ENCODE measurements at places on chromosomes 2 and 18.

GRCh38 chr2:196985511-196986183 lies 59.1 kb upstream of the PGAP1 start:
- DNase-seq = no peak

DNA sequence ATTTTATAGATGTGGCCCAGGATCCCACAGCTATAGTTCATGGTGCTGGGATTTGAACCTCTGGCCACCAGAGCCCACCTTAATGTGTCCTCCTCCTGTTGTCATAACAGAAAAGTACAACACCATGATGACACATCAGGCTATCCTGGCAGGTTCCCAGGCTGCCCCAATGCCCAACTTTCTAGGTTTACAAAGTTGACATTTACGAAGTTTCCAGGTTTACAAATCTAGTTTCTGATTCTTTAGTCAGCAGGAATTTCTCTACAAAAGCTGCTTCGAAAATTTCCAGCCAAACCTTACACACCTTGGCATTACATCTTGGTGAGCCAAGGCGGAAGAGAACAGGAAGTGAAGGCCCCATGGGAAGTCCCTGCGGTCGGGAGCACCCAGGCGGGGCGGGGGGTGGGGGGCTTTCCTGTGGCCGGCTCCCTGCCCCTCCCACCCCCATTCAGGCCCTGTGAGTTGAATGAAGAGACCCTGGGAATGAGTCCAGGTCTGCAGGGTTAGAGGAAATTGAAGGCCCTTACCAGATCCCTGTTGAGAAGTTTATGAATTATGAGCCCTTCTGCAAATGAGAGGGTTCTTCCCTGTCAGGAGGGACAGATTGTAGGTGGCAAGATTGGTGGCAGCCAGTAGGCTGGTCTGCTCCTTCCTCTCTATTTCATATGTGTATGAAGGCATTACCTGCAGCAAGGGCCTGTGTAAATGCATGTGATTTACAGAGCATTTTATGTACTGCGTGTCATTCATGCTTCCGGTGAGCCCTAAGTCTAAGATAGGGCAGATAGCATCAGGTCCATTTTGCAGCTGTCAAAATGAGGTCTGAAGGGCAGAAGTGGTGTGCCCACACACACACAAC lies 11.1 kb upstream of the IL1RN start:
- DNase-seq = no peak

GRCh38 chr2:223920109-223920508 lies 25.0 kb downstream of the WDFY1 start:
- no peak for DNase-seq

DNA sequence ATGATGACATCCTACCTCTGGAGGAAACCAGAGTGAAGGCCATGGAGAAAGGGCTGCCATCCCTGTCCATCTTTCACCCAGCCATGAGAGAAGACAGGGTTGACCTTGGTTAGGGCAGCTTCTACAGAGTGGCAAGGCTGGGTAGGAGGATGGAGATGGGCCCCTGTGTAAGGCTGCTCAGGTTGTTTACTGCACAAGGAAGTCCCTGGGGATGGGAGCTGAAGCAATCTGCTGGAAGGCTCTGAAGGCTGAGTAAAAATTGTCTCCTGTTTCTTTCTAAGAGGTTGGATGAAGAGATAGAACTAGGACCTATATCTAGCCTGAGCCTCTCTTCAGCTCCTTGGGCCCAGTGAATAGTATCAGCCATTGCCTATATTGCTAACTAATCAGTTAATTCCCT lies 14.4 kb downstream of the ELMOD3 start:
- no peak for DNase-seq

DNA sequence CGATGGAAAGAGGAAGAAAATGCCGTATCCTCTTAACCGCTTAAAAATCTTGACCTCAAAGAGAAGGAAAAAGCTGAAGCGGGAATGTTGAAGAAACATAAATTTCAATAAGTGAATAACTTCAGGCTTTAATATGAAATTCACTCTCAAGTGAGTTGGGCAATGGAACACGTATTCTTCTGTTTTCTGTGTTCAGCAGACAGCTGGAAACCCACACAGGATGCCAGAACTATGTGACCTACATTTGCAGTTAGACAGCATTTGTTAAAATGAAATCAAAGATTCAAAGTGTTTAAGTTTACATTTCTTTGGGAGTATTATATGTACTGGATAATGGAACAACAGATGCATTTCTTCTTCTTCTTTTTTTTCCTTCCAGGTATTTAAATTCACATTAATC lies 80.5 kb upstream of the SPATS2L start:
- DNase-seq = no peak

DNA sequence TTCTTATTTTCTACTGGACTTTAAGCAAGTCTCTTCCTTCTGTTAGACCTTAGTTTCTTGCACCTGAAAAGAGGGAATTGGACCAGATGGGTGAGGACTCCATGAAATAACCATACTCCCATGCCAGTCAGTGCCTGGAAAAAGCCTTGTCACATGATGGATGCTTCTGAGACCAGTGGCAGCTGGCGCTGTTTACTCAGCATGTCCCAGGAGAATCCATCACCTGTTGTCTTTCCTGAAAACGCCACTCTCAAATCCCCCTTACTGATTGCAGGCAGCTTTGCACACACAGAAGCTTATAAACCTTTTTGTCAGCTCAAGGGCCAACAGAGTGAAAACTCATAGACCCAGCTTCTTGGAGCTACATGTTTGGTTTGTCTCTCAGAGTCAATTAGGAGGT lies 117.6 kb downstream of the POLE4 start:
- DNase-seq = no peak

DNA sequence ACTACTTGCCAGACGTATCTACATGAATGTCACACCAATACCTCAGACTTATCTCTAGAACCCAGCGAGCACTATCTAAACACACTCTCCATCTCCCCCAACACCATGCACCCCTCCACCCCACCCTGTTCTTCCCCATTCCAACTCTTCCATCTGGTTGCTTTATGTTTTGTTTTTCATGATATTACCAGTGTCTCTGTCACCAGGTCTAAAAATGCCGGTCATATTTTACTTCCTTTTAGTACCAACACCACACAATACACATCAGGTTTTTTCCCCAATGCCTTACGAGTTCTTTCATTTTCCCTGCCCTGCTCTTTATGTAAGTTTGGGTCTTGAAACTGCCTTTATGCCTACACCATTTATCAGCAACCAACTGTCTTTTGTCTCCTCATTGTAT lies 10.2 kb upstream of the ITGA4 start:
- no peak for DNase-seq

- no peak for DNase-seq
Observed at GRCh38 chr2:10348891-10349290, 46.2 kb downstream of the HPCAL1 start.

GRCh38 chr2:224039080-224039769 lies at the start of gene SERPINE2:
Gene SERPINE2 (minus strand): TSS chr2:224039286. CDS start chr2:224001900, 37,386 bp downstream.
- DNase-seq = peak; percentile 64

DNA sequence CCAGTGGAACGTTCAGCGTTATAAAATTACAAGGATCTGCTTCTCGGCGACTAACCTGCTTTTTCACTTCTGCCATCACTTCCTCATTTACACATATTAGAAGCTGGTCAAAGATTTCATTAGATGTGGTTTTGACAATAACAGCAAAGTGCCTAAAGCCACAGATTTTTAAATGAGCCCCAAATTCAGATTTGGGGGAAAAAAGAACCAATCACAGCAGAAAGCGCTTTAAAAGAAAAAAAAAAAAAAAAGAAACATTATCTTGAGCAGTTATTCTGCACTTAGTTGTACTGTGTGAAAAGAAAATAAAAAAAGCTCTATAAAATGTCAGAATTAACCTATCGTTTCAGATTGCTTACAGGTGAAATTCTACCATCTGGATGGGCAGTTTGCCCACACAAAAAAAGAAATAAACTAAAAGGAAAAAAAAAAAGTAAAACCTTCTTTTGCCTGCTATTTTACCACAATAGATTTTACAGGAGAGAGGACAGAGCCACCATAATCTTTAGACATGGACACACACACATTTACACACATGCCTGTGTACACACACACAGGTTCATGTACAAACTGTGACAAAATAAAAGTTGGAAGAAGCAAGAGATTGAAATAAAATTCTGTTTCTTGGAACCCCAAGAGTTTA lies 167.2 kb downstream of the TCF4 start:
- DNase-seq = no peak

GRCh38 chr18:3401669-3402620 lies 48.0 kb upstream of the TGIF1 start:
- DNase-seq = no peak

GRCh38 chr2:217741381-217741955 lies 261.3 kb downstream of the TNS1 start:
- no peak for DNase-seq

- no peak for DNase-seq
Observed at GRCh38 chr2:231161877-231162329, 36.5 kb upstream of the ARMC9 start.

- DNase-seq = no peak
Observed at GRCh38 chr2:73415906-73416305, 30.3 kb downstream of the ALMS1 start.

GRCh38 chr2:10647886-10648605 lies 41.7 kb downstream of the NOL10 start:
- DNase-seq = no peak

GRCh38 chr18:55280503-55280902 lies 307.5 kb downstream of the TCF4 start:
- DNase-seq = no peak

DNA sequence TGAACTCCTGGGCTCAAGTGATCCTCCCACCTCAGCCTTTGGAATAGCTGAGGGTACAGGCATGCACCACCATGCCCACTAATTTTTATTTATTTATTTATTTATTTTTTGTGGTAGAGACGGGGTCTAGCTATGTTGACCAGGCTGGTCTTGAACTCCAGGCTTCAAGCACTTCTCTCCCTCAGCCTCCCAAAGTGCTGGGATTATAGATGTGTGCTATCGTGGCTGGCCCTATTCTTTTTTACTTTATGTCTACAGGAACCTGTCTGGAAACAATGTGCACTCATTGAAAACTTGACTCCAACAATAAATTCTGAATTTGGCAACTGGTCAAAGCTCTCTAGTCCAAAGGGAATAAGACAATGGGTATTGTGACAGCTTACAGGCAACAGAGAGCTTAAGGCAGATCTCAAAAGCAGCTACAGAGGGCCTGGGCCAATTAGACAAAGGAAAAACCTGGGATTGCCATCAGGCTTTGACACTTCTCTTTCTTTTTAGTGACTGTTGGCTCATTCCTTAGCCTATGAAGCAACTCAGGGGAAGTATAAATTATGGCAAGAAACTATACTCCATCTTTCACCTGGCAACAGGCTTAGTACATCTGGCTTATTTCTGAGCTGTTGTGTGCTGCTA lies 55.1 kb upstream of the RAPGEF4 start:
- no peak for DNase-seq

DNA sequence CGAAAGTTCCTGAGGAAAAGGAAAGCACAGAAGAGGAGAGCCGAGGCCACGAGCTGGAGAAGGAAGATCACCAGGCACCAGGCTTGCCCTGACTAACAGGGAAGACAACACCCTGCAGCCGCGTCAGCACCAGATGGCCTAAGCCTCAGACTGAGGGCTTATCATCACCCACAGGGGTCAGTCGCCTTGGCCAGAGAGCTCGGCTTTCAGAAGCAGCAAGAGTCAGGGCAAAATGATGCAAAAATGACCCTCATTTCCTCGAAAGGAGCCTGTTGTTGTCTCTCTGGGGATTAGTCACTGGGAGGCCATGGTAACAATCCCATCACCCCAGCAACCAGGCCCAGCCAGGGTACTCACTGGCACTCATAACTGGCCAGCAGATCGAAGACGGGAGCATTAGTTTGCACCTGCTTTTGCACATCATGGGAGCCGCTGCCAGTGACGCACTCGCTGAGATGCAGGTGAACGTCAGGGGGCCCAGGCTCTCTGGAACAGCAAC lies 42.7 kb upstream of the ZFP36L2 start:
- no peak for DNase-seq

GRCh38 chr2:28128281-28128950 lies 237.9 kb downstream of the BABAM2 start:
- DNase-seq = no peak

DNA sequence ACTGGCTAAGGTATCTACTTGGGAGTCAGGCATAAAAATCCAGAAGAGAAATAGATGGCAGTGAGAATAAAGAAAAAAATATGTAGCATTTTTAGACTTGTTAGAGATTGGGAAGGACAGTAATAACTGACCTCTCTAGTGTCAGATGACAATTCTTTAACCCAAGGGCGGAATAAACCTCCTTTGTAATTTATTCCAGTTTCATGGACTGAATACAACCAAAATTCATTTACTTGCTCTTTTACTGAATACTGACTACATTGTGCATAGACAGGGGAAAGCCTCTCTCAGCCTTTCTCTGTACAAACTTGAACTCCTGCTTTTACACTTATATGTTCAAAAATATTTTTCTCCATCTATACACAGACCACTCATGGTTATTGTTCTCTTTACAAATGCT lies 475.3 kb upstream of the RAB12 start:
- DNase-seq = no peak

DNA sequence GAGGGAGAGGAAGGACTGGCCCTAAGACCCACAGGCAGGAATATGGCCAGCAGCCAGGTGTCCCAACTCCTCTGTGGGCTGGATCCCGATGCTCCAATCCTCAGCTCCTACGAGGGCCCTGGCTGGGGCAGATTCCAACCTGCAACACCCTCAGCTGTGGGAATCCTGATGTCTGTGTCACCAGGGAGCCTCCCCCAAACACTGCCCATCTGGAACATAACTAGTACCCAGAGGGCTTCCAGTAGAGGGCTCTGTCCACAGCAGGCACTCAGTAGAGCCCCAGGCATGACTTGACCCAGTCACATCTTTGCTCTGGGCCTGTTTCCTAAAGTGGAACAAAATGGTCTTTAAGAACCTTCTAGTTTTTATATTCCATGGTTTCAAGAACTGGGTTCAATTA lies 20.6 kb upstream of the LOXHD1 start:
- DNase-seq = no peak

DNA sequence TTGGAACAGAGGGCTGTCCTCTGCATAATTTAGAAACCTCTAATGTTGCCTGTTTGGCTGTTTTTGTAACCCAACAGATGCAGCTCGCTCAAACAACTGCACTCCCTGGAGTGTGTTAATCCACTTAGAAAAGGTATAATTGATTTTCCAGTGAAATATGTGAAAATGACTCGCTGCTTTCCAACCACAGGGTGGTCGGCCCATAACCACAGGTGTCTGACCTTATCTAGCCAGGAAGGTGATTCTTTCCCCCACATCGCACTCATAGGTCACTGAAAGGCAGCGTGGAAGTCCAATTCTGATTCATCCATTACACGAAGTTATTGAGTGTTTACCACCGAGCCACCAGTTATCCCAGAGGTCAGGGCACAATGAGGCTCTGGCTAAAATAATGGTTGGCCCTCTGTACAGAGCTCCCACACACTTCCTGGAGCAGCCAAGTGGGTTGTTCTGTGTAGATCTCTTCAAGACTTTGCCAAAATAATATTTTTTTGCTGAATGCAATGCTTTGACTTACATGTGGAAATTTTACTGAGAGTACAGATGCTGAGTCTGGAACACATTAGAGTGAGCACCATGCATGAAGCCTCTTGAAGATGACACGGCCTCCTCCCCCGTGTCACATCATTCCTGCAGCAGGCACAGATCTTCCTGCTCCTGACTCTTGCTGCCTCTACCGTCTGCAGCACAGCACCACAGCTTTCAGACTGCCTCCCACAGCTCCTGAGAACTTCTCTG lies 396.2 kb downstream of the ZNF516 start:
- no peak for DNase-seq
